ENCODE measurements at places on chromosomes 6 and 20.
A peak's percentile ranks its signal among the peaks of the same experiment; 100 is the strongest.

DNA sequence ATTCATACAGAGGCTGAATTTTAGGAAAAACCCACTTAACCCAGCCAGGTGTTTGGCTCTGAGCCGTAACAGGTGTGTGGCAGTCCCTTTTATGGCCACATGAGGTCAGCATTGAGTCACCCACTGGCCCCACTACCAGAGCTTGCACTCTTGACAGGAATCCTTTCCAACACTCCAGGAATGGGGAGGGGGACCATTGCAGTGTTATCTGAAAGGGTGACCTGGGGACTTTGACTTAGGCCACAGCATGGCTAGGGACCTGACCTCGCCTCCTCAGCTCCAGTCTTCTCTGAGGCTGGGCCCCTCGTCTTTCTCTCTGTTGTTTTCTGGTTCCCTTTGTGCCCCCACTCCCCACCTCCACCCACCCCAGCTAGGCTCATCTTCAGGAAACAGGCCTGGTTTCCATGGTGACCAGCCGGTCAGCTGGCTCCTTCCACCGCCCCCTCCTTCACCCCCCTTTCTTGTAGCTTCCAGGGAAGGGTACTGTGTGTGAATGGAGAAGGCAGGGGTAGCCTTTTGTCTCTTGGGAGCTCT lies 2.1 kb upstream of the TMEM151B start:
- peak; percentile 70 for DNase-seq

DNA sequence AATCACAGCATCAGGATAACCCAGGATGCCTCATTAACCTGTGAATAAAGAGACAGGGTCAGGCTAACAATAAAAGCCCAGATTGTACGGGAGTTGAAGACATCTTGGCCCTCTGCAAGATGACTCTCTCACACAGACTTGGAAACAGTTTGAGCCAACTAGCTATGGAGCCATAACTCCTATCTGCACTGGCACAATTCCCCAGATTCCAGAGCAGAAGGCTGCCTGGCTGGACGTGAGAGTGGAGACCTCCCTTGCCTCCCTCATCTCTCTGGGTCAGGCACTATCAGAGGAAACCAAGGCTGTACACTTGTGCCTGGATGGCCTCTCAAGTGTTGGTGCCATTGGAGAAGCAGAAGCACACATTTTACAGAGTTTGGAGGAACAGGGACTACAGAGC lies 312.6 kb downstream of the THBS2 start:
- DNase-seq, result no peak

DNA sequence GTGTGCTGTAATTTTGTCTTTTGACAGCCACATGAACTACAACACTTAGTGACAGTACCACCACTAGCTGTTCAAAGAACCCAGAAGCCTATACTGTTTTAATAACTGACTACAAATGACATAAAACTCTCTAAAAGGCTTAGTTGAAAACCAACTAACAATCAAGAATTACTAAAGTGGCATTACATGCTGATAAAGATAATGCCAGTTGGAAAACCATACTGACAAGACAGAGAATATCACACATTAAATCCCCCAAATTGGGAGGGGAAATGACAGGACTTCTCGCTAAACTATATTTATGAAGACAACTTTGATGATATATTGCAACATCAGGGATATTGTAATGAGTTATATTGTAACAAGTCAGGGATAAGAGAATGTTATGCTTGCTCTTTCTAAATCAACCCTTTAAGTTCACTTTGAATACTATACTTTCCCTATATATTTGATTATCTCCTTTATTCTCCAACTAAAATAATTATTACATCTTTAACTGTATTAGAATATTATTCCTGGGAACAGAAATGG lies 6.2 kb downstream of the NCOA5 start:
- no peak for DNase-seq

DNA sequence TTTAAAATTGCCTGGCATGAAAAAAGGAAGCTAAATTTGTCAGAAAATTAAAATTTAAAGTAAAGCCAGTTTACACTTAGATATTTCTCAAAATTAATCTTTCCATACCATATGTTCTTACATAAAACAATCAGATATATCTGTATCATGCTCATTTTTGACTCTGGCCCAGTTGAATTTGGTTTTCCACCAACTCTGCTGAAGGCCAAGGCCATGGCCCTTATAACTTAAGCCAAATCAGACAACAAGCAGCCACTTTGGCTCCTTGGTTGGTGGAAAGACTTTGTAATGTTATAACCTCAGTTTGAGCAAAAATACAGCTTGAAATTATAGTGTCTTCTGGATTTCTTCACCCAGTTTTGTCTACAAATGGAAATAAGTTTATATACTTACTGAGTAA lies 97.3 kb downstream of the CENPW start:
- no peak for DNase-seq

GRCh38 chr6:35242486-35242885 lies 17.0 kb upstream of the ZNF76 start:
- DNase-seq, result no peak

DNA sequence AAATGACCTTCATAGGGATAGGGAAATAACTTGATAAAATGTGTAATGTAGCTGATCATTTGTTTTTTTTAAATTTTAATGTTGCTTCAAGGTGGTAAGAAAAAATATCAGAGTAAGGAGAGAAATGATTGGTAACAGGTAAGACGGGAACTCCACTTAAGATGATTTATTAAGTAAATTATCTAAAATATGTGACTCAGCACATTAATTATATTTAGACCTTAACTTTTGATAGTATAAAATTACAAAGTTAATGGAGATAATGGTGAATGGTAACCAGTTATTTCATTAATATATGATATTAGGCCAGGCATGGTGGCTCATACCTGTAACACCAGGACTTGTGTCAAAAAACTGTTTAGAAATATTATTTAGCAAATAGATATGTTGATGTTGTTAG lies 10.2 kb downstream of the BEND6 start:
- DNase-seq, result no peak

GRCh38 chr6:39945626-39946025 lies 11.4 kb upstream of the MOCS1 start:
- DNase-seq, result no peak

- no peak for DNase-seq
Measured at GRCh38 chr6:127585123-127585522, 8.1 kb downstream of the C6orf58 start.

DNA sequence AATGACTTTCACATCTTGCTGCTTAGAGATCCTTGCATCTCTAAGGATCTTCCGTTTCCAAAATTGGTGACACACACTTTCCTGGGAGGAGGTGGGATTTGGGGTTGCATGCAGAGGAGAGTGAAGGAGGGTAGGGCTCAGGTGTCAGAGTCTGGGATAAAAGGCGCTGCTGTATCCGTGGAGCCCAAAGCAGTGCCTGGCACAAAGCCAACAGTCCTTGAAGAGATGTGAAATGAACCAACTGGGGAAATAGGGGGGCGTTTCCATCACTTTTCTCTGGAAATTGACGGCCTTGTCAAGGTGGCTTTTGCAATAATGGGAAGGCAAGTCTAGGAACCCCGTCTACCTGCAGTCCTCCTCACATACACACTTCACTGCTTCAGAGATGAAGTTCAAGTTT lies 59.5 kb upstream of the NELFCD start:
- DNase-seq, result no peak

DNA sequence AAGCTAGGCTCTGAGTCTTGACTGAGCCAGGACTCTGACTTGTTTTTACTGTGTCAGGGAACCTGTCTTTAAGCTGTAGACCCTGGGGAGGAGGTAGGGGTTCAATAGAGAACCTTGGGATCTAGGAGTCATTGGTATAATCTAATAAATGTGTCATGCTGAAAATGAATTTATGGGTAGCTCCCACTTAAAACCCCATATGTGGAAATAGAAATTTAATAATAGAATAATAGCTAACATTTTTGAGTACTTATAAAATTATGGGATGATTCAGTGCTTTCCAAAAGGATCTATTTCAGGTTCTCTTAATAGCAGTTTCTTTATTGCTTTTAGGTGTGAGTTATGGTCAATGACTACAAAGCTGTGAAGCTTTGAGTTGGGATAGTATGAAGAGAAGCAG lies 41.7 kb downstream of the CTNNBL1 start:
- DNase-seq, result no peak

- no peak for DNase-seq
Measured at GRCh38 chr6:155373276-155373675, 59.0 kb upstream of the TFB1M start.

DNA sequence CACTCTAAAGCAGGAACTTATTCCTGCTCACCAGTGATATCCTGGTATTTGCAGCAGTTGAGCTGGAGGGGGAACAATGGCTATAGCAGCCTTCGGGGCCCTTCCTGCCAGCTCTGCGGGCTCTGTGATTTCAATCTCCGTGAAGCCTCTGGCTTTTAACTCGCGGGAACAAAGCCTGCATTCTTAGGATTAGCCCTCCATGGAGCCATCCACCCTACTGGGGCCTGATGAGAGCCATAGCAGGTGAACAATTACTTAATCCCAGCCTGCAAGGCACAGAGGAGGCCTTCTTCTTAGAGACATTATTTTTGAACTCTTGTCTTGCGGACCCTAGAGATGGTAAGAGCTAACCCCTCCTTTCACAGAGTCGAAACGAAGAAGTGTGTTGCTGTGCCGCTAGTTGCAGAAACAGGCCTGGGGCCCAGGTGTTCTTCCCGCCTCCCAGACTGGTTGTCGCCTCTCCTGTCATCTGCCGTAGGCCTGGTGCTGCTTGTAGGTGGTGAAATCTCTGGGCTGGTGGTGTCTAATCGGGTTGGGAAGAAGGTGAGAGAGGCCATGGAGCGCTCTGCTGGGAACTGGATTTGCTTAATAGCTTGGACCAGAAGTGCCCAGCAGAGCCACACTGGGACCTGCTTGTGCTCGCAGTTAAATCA lies 9.7 kb downstream of the GHRH start:
- no peak for DNase-seq

DNA sequence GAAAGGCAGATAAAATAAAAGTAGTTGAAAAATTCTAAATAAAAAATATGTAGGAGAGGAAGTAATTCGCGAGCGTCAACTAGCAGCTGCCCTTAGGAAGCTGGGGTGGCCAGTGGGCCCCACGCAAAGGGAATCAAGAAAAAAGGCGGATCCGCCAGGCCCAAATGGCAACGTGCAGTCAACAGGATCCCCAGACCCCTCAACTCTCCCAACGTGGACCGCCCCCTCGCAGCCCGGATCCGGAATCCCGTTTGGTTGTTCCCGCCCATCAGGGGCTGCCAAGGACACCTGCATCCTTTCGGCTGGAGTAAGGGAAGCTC lies 296 bp downstream of the DZANK1 start:
- DNase-seq, result no peak

DNA sequence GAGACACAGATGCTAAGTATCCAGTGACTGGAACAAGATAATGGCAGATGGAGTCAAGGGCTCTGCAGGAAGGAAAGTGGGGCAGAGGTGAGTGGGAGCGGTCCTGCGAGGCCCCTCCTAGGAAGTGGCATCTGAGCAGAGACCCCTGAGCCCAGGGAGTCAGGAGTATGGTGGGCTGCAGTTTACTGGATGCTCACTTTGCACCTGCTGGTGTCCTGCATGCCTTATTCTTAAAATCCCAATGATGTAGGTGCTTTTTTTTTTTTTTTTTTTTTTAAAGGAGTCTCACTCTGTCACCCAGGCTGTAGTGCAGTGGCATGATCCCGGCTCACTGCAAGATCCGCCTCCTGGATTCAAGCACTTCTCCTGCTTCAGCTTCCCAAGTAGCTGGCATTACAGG lies 5.6 kb downstream of the CEBPB start:
- DNase-seq, result no peak

DNA sequence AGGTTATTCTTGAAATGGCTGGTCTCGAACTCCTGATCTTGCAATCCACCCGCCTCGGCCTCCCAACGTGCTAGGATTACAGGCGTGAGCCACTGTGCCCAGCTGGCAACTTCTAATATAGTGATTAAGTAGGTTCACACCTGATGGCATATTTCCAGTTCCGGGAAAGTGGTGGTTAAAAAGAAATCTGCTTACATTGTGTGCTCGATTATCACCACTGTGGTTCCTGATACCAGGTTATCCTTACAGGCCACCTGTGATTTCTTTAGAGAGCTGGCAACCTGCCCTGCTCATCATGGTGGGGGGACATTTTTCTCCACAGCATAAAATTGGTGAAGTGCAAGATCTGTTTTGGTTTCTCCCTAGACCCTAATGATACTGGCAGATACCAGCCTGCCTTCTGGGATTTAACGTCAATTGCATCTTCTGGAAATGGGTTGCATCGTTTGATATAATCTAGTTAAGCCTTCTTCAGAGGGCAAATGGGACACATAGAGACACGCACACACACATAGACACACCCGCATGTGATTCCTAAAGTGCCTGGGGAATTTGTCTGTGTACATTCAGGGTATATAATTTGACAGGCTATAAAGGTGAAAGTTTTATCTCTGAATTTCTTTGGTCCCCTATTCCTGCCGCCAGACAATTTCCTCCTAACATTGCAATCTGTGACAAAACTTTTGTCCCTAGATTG lies 49.7 kb upstream of the CITED2 start:
- no peak for DNase-seq

DNA sequence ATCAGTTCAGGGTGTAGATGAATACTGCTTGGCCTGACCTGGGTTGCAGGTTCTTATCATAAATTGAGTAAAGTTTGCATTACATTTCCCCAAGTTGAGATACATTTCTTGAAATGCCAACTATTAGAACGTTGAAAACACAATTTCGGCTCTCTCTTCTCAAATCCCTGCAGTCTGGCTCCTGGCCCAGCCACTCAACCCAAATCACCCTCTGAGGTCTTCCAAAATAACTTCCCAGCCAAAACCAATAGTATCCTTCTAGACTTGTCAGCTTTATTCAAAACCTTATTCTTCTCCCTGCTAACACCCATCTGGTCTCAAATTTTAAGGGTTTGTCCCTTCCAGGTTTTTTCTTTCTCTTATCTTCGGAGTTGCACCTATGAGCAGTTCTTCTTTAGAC lies 263.6 kb downstream of the EYA4 start:
- DNase-seq, result no peak

DNA sequence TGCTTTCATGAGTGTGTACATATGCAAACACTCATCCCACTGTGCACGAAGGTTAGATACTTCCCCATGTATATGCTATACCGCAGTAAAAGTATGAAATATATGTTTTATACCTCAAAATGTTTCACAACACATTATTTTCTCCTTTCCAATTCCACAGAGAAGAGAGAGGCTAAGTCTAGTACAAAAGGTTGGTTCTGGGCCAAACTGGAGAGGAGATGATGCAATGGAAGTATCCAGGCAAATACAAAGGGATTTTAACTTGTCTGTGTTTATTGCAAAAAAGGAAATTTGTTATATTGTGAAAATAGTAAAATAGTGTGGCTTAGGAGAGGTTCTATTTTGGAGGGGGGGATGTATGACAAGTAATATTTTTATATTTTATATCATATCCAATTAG lies 112.6 kb downstream of the PLCB1 start:
- DNase-seq, result no peak

DNA sequence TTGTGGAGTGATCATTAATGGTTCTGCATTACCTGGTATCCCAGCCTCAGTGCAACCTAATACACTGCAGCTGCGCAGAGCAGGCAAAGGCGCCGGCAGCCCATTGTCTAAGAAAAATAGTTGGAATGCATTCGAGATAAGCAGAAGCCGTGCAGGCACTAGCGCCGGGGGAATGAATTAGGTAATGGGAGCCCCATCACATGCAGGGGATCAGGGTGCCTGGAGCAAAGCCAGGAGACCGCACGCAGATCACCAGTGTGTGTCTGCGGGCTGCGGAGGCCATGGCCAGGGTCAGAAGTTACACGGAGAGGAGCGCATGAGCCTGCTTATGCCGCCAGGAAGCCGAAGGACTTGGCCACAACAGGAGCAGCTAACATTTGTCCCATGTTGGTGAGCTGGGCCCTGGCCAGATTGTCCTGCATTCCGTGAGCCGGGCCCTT lies 156.8 kb downstream of the DLL1 start:
- no peak for DNase-seq

- DNase-seq, result no peak
Measured at GRCh38 chr6:21128601-21129000, 464.9 kb upstream of the SOX4 start.

GRCh38 chr6:63580704-63580961 lies 8.4 kb downstream of the LOC128125822 start:
- DNase-seq, result no peak

All from stimulated activated naive CD8-positive, alpha-beta T cell treated with anti-CD3 and anti-CD28 coated beads, Interleukin-15, Interleukin-2, amounts not matched to agents 100 U/mL and 50 U/mL, for 24 hours (primary cell).